ENCODE measurements at places on chromosomes 3 and 15. TPM values are rescaled to one million over a fixed set of nuclear protein-coding genes. Genes with fewer than 3 reads are reported as not detected.

ISLR2 gene
- total RNA-seq, result not detected

PPM1L gene
- total RNA-seq, result 1.6 TPM

KNL1 gene
- total RNA-seq, result 26.9 TPM

MEGF11 gene
- total RNA-seq, result 1.1 TPM

CHRNA5 gene
- 8.1 TPM for total RNA-seq

PLS1 gene
- total RNA-seq, result 8.8 TPM

MYL3 gene
- total RNA-seq, result not detected

SLC28A2 gene
- not detected for total RNA-seq

HIGD2B gene
- total RNA-seq, result 0.11 TPM

MYD88 gene
- total RNA-seq, result 3.3 TPM

MCTP2 gene
- total RNA-seq, result 5.8 TPM

NRG4 gene
- total RNA-seq, result not detected

TMOD2 gene
- total RNA-seq, result 4.3 TPM

STAC gene
- 7.3 TPM for total RNA-seq

PYGO1 gene
- 4.8 TPM for total RNA-seq

HDGFL3 gene
- 90.2 TPM for total RNA-seq

TPRG1 gene
- total RNA-seq, result 0.08 TPM

HES1 gene
- total RNA-seq, result 303 TPM

SMAD6 gene
- 17.9 TPM for total RNA-seq

TNNC1 gene
- 1.5 TPM for total RNA-seq

LRRC34 gene
- total RNA-seq, result not detected

SAMMSON gene
- total RNA-seq, result 3.6 TPM

SOX14 gene
- not detected for total RNA-seq

ZNF660 gene
- 0.30 TPM for total RNA-seq

NANOGP8 gene
- 0.64 TPM for total RNA-seq

ECE2 gene
- total RNA-seq, result not detected

ZMAT3 gene
- total RNA-seq, result 1.9 TPM

HESX1 gene
- 0.80 TPM for total RNA-seq
